ENCODE measurements at places on chromosomes 2 and 18. TPM values are rescaled to one million over a fixed set of nuclear protein-coding genes. Genes with fewer than 3 reads are reported as not detected.

GRCh38 chr2:25056098-25056821 lies 14.4 kb downstream of the EFR3B start:
- no peak for DNase-seq

- DNase-seq = no peak
Observed at GRCh38 chr2:64629875-64630274, 23.8 kb downstream of the SERTAD2 start.

DNA sequence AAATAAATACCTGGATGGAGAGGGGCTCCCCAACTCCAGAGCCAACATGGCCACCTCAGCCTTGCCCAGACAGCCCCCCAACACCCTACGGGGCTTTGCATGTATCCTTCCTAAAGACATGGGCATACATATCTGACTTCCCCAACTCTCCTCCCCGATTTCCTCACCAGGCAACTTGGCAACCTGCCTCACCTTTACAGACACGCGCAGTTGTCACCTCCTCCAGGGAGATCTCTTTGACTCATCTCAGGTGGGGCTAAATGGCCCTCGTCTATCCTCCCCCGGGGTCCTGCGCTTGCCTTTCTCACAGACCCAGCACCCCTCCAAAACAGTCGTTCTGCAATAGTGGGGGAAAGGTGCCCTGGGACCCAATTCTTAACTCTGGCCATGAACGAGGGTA lies 10.6 kb upstream of the BIN1 start:
- no peak for DNase-seq

DNA sequence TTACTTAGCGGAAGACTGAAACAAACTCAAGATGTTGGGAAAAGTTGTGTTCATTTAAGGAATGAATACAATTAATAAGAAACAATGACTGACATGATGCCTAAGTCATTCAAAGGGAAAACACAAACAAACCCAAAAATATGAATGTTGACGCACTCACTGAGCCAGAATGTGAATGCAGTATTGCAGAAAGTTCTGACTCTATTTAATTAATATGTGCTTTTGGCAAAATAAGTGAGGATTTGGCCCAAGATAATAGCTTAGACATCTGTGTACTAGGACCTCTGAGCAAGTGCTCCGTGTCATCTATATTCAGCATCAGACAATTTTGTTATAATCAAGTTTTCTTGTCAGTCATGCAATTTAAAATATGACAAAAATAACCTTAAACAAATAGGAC lies 1138.8 kb upstream of the NXPH2 start:
- no peak for DNase-seq

GRCh38 chr18:64972545-64972944 lies 778.3 kb upstream of the CDH7 start:
- no peak for DNase-seq

- no peak for DNase-seq
Observed at GRCh38 chr18:34251919-34252318, 27.2 kb upstream of the NOL4 start.

- no peak for DNase-seq
Observed at GRCh38 chr2:233966388-233966787, 49.2 kb downstream of the TRPM8 start.

GRCh38 chr2:217972490-217972889 lies 30.3 kb downstream of the TNS1 start:
- DNase-seq = no peak

- DNase-seq = no peak
Observed at GRCh38 chr2:207802650-207803049, 32.9 kb upstream of the FZD5 start.

DNA sequence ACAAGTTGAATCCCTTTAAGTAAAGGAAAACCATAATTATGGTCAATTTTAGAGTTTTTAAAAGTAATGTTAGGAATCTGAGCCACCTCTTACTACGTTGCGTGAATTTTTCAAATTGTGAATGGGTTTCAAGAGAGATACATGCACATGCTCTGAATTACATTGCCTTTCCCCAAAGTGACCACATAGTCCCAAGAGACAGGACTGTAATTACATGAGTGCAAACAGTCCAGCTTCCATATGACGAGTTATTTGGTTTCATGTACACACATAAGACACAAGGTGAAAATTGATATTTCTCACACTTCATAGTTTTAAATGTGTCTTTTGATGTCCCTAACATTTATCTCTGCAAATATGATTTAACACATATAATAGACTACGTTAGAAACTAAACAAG lies 850.8 kb downstream of the LRP1B start:
- DNase-seq = no peak

DNA sequence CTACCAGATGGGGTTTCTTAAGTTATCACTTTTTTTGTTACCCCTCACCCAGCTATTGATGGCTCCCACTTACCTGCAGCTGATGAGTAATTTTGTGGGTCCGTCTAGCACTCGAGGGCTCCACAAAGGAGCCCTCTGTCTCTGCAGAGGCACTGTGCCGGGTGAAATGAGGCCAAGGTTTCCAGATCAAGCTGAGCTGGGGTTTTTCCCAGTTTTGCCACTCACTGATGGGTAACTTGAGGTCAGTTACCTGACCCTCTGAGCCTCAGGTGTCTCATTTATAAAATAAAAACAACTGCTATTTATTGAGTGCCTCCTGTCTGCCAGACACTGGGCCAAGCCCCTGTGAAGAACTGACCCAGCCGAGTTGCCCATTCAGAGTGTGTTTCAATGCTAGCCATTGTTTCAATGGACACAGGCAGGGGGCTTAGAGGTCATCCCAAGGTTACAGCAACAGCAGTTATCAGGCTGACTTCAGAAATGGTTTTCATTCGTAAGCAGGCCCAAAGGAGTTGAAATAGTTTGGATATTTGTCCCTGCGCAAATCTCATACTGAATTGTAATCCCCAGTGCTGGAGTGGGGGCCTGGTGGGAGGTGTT lies 192.9 kb downstream of the NCK2 start:
- DNase-seq = no peak

DNA sequence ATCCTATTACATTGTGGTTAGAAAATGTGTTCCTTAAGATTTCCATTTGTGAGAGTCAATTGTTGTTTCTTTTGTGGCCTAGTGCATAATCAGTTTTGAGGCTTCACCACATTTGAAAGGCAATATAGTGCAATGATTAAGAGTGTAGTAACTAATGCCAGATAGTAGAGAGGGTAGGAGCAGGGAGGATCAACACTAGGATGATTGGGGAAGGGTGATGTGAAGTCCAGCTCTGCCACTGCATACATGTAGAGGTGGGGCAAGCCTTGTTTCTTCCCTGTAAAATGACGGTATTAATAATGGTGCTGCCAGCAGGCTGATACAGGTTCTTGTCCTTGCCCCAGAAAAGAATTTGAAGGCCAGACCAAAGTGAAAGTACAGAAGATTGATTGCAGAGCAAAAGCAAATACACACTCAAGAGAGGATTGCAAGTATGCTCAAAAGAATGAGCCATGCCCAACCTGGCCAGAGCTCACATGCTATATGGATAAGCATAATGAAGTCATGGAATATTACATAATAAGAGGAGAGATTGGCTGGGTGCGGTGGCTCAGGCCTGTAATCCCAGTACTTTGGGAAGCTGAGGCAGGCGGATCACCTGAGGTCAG lies 8.0 kb downstream of the SP100 start:
- no peak for DNase-seq

- DNase-seq = no peak
Observed at GRCh38 chr2:192060161-192060560, 134.6 kb downstream of the TMEFF2 start.

- no peak for DNase-seq
Observed at GRCh38 chr2:43239981-43240765, 13.8 kb upstream of the ZFP36L2 start.

The DCAF17 gene
- 25.9 TPM for total RNA-seq

The CD302 gene
- 58.1 TPM for total RNA-seq
